ENCODE measurements at places on chromosomes 4 and X.

- DNase-seq: no peak
These were observed 15.7 kb upstream of the HSFX1 start for GRCh38 chrX:149758068-149758714.

DNA sequence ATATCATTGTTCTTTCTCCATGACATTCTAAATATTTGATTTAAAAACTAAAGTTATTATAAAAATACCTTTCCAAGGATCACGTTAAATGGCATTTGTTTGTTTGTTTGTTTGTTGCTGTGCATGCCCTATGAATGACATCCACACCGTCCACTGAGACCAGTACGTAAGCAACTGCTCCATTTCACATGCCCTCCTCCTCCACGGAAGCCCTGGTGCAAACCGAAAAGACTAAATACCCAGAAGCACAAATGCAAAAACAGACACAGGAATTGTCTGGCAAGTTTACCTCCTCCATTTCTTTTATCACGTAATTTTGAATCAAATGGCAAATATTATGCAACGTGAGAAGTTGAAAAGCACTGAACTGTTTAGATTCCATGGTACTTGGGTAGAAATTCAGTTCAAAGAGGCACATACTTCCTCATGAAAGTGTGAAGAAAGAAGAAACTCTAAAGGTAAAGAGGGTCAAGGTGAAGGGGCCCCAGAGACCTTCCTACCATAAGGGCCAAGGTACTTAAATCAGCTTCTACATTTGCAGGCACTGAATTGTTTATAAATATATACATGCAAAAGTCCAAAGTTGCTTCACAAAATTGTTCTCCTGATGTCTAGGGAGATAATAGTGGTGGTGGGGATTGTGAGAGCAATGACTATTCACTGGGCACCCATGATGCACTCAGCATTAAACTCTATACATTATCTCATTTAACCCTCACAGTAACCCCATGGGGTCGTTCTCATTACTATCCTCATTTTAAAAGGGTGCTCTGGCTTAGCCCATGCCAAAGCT, 23.4 kb downstream of the IRF2 start:
- no peak for DNase-seq

DNA sequence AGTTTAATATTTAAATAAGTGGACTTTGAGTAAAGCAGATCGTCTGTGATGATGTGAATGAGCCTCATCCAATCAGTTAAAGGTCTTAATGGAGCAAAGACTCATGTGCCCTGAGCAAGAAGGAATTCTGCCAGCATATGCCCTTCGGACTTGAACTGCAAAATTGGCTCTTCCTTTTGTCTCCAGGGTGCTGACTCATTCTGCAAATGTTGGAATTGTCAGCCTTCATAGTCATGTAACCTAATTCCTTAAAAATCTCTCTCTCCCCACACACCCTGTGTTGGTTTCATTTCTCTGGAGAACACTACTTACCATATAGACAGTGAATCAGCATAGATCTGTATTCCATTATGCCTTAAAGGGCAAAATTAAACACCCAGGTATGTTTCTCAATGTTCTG, 609.8 kb upstream of the GALNTL6 start:
- no peak for DNase-seq

DNA sequence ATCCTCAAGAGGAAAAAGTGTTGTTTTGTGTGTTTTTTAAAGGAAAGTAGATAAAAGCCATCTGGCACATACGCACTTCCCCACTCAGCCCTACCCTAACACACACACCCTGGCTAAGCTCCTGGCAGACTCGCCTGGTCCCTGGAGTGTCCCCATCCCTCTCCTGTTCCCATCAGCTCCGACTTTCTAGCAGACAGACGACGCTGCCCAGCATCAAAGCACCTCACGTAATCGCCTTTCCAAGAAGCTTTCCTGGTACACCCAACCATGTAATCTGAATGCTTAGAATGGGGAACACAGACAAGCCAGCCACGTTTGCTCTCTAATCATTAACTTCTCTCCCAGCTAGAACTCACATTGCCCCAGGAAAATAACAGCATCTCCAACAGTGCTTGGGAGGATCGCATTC, 116.2 kb downstream of the AFAP1 start:
- no peak for DNase-seq

DNA sequence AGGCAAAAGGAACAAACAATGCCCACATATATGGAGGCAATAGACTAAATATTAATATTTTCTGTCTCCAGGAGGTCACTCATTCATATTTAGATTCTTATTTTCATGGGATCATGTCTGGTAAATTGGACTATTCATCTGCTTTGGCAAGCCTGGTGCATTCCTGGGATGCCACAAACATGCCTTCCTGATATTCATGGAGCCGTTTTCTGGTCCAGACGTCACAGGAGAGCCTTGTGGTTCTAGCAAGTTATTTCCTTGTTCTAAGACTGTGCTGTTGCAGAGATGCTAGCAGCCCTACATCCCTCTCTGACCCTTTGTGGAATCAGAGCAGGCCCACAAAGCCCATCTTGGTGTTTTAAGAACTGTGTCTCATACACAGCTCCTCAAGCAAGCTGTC, 16.1 kb upstream of the EXOSC9 start:
- no peak for DNase-seq

GRCh38 chr4:6152869-6153705, 47.3 kb downstream of the JAKMIP1 start:
- no peak for DNase-seq

GRCh38 chr4:76690011-76690905, 207.7 kb downstream of the SOWAHB start:
- DNase-seq: no peak

- DNase-seq: no peak
These were observed 2618.6 kb downstream of the ARAP2 start for GRCh38 chr4:33625748-33626147.

DNA sequence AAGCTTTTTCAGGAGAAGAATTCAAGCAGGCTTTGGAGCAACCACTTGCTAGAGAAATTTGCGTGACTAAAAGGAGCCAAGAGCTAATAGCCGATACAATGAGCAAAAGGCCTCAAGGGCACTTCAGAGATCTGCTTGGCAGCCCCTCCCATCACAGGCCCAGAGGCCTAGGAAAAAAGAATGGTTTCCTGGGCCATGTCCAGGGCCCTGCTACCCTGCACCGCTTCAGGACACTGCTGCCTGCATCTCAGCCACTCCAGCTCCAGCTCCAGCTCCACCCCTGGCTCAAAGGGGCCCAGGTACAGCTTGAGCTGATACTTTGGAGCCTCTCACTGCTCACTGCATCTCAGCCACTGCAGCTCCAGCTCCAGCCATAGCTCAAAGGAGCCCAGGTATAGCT, 98.9 kb downstream of the FAM13A start:
- no peak for DNase-seq

DNA sequence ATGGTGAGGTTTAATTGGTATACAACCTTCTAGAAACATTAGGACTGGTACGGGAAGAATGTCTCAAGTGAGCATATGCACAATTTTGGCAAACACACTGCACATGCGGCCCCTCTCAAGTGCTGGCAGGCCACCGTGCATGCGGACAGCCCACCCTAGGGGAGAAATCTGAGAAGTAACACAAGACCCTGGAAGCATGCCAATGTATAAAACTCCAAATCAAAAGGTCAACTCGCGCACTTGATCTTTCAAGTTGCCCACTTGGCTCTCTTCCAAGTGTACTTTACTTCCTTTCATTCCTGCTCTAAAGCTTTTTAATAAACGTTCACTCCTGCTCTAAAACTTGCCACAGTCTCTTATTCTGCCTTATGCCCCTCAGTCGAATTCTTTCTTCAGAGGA, 488.3 kb downstream of the CFAP47 start:
- DNase-seq: no peak

- DNase-seq: no peak
These were observed 53.1 kb upstream of the C4orf50 start for GRCh38 chr4:6071191-6071958.

- no peak for DNase-seq
These were observed 34.5 kb upstream of the FAM9C start for GRCh38 chrX:13078739-13079444.

DNA sequence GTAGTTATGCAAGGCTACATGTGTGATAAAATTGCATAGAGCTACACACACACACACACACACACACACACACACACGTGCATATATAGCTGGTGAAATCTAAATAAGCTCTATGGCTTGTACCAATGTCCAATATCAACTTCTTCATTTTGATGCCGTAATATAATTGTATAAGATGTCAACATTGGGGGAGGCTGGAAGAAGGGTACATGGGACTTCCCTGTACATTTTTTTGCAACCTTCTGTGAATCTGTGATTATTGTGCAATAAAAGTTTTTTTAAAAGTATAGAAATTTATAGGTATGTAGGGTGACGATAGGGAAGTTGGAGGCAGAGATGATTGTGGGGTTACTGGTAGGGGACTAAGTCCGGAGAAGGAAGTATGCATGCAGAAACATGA, 105.5 kb downstream of the HDAC8 start:
- DNase-seq: no peak

Measured in AML-193 (cell line).